ENCODE measurements at places on chromosomes 11 and 22.

DNA sequence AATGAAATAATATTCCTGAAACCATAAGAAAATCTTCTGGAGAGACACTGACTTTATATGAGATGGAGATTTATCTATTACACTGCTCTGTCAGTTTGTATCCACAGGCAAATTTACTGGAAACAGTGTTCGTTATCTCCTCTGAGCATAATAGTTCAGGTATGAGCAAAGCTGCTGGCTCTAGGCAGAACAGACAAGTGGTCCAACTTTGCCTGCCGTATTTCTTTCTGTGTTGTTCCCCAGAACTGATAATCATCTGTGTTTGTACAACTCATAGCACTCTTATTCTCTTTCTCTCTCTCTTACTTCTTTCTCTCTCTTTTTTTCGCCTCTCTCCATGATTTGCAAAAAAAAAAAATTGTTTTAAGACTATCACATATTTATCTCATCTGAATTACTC is 623.8 kb upstream of the CHORDC1 start:
- no peak for DNase-seq

- no peak for DNase-seq
These were observed 757.2 kb downstream of the BRD1 start for GRCh38 chr22:49070501-49070900.

DNA sequence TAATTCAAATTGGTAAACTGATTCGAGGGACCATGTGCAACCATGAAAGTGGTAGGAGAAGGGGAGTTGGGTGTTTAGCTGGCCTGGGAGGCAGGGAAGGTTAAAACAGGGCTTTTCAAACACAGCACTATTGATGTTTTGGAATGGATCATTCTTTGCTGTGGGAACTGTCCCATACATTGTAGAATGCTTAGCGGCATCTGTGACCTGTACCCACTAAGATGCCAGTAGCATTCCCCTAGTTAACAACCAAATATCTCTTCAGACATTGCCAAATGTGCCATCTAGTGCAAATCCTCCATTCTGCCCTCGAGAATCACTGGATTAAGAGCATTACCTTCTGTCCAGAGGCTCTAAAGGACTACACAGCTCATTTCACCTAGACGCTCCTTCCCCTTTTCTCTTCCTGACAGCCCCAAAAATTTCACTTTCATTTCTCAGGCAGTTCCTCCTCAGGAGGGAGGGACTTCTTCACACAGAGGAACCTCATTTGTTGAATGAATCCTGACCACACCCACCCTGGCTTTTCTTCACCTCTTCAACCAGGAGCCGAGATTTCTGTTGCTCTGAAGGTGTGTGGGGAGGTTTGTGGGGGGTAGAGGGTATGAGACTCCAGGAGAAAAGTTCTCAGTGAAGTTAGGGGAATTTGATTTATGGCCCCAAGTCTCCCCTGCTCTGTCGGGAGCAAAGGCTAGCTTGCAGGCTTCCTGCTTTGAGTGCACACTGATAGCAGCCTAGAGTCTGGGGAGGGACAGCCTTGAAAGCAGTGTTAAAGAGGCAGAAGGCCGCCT is at the start of gene TRIM34:
TSS of gene TRIM34 (plus strand) at position 513 of the 791 bp plus-strand sequence. CDS start 7,331 bp downstream, outside the sequence.
- DNase-seq, result no peak

DNA sequence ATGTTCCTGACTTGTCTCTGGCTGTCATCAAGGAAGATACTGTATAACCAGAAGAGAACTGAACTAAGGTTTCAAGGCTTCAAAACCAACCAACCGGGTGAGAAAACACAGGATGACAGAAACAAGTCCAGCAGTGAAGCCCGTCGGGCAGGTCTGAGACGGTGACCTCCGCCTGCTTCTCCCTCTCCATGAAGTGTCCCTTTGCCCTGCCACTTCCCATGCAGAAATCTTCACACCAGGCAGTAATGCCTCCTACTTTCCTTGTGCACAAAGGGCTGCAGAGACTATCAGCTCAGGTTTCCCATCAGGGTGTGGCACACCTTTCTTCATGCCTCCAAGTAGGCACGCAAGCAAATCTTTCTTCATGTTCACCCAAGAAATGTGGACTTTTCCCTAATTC is 24.2 kb downstream of the PRDM10 start:
- no peak for DNase-seq

DNA sequence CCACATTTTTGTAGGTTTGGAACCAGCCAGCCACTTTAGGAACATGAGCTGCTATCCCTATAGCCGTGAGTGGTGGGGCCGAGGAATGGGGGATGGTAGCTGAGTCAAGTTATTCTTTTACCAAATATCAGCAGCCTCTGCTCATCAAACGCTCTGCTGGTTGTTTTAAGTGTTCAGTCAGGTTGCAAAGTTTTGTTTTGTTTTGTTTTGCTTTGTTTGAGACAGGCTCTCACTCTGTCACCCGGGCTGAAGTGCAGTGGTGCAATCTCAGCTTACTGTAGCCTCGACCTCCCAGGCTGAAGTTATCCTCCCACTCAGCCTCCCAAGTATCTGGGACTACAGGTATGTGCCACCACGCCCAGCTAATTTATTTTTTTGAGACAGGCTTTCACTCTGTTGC is 14.4 kb downstream of the CABIN1 start:
- DNase-seq, result no peak

- no peak for DNase-seq
These were observed 61.3 kb downstream of the LRRC4C start for GRCh38 chr11:41398175-41398574.

- peak; percentile 17 for DNase-seq
These were observed 7.3 kb upstream of the SYT7 start for GRCh38 chr11:61587951-61588727.

GRCh38 chr11:30921811-30922210 is 335.7 kb upstream of the MPPED2 start:
- no peak for DNase-seq

GRCh38 chr11:126122863-126123262 is 60.2 kb upstream of the CDON start:
- no peak for DNase-seq

DNA sequence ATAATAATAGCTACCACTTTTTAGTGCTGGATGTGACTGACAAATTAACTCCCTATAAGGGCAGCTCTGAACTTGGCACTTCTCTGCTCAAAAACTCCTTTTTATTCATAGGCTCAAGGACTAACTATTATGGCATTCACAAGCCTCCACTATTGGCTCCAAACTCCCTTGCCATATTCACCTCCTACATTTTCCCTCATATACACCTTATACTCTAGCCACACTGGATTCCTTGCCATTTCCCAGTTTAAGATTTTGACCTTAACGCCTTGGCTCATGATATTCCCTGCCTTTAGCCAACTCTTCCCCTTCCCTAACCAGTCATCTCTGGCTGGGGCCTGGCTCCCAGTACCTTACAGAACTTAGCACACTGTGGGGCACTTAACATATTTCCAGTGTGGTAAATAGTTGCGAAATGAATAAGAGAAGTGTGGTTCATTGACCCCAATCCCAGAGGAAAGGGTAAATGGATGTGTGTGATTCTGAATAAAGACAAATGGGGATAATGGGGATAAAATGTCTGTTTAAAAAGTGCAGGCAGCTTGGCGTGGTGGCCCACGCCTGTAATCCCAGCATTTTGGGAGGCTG is 40.0 kb upstream of the SORL1 start:
- DNase-seq, result no peak

DNA sequence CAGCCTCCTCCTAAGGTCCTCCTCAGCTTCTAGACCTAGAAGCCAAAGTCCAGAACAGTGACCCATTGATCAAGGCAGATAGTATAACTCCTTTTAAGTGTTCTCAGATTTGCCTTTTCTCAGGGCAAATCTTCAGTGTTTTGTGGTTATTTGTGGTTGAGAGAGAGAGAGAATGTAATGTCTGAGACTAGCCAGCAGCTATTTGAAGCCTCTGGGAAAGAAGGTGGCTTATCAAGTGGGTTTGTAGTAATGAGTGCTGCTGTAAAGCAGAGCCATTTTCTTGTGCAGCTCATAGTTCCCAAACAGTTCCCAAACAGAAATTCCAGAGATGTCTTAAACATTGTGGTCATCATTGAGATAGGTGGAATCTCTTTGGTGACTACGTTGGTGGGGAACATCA is 89.5 kb downstream of the RNF169 start:
- DNase-seq, result no peak

- no peak for DNase-seq
These were observed 192.1 kb downstream of the MN1 start for GRCh38 chr22:27609451-27609888.

DNA sequence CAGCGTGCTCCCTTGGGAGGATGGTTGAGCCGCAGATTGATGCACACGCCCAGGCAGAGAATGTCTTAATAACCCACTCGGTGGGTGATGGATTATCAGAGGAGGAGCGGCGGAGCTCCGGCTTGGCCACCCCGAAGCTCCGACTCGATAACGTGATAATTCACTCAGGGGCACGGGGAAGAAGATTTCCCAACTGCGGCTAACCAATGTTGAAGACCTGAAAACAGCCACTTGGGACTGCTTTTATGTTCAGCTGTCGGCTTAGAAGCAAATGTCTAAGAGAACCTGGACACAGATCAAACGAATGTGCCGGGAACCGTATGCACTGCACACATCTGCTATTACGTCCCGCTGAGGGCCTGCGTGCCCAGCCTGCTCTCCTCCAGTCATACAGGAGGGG is 206.8 kb upstream of the CADM1 start:
- no peak for DNase-seq

DNA sequence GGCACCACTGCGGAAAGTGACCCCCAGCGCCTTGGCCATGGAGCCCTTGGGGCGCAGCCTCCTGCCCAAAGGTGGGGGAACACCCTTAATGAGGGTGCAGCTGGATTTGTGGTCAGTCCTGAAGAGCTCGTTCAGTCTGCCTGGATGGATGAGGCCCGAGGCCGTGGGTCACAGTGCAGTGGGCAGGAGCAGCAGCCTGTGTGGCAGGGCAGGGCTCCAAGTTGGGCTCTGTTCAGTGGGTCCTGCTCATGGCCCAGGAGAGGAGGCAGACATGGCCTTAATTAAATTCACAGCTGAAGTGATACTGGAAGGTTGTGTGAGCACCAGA is 33.3 kb downstream of the FAM83F start:
- no peak for DNase-seq

GRCh38 chr11:121841487-121842191 is 274.4 kb downstream of the BLID start:
- DNase-seq, result no peak

DNA sequence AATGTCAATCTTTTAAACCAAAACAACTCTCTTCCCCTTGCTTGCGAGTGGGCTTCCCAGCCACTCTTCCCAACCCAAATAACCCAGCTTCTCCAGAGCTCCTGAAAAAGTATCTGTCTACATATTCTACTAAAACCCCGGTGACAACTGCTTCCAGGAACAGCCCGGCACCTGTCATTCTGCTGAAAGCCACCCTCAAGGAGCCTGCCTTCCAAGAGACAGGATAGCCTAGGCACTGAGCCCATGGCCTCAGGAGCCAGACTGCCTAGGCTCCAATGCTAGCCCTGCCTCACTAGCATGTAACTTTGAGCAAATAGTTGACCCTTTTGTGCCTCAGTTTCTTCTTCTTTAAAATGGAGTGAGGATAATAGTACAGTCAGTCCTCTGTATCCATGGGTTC is 459.8 kb downstream of the SOX6 start:
- DNase-seq, result no peak

- no peak for DNase-seq
These were observed 126.3 kb downstream of the MPPED2 start for GRCh38 chr11:30459821-30460220.

DNA sequence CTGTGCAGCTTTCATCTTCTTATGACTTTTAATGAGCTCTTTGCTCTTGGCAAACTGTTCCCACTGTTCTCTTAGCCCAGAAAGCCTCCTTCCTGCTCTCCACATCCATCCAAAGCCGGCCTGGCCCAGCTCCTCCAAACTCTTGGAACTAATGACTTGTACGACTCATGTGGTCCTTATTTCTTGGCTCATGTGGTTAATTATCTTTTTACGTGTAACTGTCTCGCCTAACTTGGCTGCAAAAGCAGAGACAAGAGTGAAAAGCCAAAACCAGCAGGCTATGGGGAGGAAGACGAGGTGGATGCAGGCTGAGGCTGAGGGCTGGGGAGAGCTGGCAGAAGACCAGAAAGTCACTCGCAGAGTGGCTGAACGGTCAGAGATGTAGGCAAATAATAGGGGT is 5.5 kb downstream of the CSNK2A3 start:
- DNase-seq, result no peak

- no peak for DNase-seq
These were observed 114.0 kb downstream of the ZNF280B start for GRCh38 chr22:22394591-22394990.

GRCh38 chr22:48061726-48062125 is 1299.3 kb downstream of the TBC1D22A start:
- DNase-seq, result peak; percentile 46

DNA sequence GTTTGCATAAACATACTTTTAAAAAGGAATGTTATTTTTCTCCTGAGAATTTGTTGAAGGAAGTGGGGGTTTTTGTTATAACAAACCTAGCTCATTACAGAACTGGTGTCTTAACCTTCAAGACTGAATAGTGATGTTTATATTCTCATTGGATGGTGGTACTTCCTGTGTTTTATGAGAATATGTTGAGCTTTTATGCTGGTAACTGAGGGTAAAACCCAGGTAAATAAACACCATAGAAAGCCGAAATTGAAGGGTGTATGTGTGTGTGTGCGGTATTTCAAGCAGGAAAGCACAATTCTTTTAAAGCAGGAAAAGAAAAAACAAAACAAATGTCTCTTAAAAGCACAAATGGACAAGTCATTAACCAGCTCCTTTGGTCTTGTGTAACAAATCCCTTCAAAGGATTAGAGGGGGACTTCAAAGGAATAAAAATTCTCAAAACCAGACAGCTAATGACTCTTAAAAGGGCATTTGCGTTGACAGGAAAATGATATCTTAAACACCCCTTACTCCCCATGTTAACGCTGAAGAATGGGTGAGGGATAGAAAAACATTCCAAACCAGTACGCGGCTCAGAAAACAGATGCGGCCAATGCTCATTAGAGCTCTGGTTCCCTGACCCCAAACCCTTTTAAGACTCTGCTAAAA is 23.8 kb downstream of the LMO2 start:
- DNase-seq, result no peak

DNA sequence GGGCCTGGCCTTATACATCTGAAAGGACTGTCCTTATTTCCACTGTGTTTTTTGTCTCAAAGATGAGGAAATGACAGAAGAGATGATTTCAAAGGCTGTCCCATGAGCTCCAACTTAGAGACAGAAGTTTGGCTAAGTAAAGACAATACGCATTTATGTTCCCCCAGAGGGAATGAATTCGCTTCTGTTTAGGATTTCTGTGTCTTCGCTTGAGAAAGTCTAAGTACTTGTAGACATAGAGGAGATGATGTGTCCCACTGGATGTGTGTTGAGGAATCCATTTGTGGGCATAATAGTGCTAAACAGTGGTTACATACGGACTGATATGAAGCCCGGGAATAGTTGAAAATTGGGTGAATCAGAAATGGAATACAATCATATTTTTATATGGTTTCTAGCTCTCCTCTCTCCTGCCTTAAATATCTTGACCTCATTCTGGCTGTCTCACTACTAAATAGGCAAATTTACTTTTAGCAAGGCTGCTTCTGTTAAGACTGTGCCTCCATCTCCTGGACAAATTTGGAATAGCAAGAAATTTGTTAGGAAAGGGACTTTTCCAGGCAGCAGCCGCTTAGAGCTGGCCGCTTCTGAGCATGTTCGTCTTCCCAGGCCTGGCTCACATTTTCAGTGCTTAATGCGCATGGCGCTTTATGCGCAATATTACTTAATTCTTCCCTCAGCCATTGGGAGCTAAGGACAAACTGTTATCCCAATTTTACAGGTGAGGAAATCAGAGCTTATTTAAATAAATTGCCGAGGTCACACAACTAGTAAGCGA is 1.9 kb upstream of the PEX26 start:
- DNase-seq, result peak; percentile 84

- peak; percentile 10 for DNase-seq
These were observed 50.7 kb downstream of the RRAS2 start for GRCh38 chr11:14308114-14308896.

GRCh38 chr11:1335811-1336761 is 26.7 kb upstream of the TOLLIP start:
- no peak for DNase-seq
